ENCODE measurements at places on chromosomes 16 and 17.

GRCh38 chr17:79988185-79988971 is 47.3 kb downstream of the TBC1D16 start:
- DNase-seq: no peak

DNA sequence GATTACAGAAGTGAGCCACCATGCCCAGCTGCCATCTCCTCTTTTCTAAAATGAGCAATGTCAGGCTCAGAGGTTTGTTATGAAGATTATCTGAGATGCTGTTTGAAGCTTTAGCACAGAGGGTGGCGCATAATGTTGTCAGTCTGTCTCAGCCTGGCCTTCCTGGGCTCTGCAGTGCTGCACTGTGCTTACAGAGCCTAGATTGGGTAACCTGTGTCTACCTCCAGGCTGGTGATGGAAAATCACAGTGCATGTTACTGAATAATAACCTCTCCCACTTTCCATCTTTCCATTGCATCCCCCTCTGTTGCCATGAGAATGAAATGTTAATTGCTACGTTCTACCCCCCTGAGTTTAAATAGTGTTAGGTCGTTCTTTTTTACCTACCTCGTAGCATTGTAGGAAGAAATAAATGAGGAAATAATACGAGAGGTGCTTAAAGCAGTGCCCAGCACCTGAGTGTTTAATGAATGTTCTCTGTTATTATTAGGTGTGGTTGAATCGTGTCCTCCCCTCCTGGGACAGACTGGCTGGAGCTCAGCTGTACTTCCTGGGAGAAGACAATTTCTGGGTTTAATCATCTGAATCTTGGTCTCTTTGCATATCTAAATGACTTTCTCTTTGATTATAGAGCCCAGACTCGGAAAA is 6.2 kb downstream of the LDAF1 start:
- DNase-seq: no peak

- DNase-seq: peak; percentile 25
Measured at GRCh38 chr17:70527364-70527888, 358.1 kb downstream of the KCNJ2 start.

DNA sequence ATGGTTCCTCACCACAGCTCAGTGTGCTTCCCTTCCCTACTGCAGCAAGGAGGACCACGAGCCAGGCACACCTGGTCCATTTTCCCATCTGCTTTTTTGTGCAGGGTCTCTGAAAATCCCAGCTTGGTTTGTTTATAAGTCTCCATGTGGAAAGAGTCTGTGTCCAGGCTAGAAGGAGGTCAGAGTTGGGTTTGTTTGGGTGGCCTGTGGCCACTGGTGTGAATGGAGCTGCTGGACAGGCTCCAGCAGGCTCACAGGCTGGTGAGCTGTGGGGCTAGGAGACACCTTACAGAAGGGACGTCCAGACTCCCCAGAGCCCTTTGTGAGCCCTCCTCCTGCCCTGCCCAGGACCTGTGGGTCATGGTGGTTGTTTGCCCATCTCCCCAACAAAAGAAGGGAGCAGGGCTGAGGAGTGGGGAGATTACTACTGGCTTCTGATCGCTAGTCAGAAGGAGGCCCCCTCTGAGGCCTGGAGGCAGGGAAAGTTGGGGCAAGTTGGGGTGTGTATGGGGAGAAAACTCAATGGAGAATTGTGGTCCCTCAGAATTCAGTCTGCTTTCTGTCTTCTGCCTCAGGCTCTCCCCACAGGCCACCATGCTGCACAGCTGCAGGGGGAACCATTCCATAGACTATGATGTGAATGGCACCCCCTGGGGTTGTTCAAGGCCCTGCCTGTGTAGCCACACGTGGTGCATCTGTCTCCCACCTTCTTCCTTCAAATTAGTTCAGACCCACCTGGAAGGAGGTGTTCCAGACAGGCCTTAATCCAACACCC is 4.1 kb downstream of the RARA start:
- DNase-seq: no peak

DNA sequence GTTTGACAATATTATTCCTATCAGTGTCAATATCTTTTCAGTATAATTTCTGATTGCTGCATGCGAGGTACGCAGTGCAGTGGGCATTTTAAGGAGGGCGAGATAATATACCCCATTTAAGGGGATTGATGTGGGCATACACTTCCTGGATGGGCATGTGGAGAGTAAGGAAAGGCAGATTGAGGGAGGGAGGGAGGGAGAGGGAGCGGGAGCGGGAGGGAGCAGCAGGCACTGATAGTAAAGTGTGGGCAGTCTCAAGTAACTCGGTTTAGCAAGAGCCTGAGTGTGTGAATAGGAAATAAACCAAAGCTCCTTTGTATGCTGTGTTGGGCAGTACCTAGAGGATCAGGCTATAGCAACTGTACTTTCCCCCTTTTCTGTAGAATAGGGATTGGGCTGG is 5.1 kb downstream of the BPTF start:
- DNase-seq: no peak

DNA sequence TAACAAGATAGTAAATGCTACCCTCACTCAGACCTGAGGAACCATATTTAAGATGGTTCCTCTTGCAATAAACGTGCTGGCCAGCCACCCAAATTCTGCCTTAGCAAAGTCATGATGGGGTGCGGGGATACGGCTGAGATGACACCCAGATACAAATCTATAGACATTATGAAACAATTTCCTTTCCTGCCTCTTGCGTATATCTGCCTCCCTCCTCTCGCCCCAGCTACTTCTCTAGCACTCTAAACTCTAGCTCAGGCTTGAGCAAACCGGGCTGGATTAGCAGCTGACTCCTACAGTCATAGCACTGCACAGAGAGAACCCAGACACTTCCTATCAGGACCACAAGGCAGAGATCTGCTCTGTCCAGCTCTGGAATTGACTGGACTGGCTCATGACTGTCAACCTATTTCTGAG is 22.3 kb downstream of the CD300LF start:
- peak; percentile 83 for DNase-seq

DNA sequence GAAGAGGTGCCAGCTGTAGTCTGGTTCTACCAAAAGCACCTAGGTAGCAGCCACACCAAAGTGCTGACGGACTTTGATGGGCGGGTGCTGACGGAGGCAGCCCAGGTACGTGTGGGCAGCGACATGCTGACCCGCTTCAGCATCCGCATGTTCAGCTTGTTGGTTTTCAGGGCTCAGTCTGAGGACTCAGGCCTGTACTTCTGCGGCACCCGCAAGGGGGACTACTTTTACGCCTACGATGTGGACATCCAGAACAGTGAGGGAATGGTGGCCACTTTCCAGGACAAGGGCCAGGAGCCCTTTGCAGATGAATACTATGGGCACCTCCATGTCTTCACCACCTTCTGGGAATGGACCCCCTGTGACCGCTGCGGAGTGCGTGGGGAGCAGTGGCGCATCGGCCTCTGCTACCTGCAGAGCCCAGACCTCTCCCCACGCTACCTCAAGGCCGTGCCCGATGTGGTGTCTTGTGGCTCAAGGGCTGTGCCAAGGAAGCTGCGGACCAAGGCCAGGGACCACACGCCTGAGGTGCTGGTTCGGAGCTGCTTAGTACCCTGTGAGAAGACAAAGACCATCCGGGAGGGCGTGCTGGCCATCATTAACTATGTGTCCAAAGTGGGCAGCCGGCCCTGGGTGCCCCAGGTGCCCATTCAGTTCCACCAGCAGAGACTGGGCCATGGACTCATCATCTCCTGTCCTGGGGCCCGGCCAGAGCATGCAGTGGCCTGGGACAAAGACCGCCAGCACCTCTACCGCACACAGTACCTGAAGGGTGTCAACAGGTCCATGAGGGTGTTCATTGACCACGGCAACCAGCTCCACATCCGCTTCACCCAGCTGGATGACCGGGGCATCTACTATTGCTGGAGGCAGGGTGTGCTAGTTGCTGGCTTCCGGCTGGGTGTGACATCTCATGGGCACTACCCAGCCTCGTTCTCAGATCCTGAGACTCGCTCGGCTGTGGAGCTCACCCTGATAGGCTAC is 5.0 kb upstream of the EFTUD2 start:
- no peak for DNase-seq

DNA sequence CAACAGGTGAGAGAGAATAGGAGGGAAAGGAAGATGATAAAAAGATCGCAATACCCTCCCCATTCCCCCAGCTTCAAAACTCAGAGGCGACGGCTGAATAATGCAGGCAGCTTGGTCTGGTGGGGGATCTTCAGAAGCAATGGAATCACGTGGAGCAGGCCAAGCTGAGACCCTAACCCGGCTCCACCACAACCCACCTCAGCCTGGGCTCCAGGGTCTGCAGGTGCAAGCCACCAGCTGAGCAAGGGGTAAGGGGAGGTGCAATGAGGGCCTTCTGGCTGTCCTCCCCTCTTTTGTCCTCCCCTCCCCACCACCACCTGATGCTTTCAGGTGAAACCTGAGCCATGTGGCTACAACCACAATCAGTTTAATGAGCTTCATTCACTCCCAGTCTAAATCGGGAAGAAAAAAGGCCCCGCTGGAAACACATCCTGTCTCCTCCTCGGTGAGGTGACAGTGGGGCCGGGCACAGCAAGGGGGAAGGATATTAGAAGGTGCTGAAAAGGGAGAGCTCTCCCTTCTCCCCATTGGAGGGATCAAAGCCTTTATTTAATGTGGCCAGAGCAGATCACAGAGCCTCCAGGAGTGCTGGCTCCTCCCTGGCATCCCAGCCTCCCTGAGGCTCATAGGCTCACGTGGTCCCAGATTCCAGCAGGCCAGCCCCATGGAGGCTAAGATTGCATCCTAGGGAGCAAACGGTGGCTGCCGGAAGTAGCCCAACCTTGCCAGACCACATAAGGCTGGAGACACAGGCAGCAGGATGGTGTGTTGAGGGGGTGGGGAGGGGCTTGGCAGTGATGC is 261.0 kb downstream of the SOX9 start:
- DNase-seq: no peak

Data from hematopoietic multipotent progenitor cell treated with erythropoietin and hydrocortisone succinate and interleukin-3 and kit ligand, for 6 days (in vitro differentiated cells).